HT1080 (cell line): ENCODE measurements at places on chromosomes 3 and 15. TPM values are rescaled to one million over a fixed set of nuclear protein-coding genes. Genes with fewer than 3 reads are reported as not detected.

DNA sequence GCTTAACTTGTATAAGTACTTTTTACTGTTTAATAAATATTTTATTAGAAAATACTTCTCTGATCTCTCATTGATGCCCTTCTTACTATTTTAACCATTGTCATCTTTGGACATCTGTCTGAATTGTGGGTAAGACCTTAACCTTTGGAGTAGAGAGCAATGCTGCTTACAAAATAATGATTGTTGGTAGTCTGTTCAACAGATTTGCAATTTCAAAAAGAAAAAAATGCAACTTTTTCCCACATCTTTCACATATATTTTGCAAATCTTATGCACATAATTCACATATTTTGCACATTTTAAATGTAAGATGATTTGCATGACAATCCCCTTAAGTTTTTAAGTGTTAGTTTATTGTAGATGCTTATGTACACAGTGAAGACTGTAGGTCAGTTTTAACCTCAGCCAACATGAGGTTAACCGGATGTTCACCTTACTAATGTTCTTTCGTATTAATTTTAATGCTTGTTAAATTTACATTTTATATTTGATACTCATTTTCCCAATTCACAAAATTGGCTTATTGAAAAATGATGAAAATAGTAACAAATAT is 16.7 kb downstream of the C3orf38 start:
- DNase-seq = no peak

DNA sequence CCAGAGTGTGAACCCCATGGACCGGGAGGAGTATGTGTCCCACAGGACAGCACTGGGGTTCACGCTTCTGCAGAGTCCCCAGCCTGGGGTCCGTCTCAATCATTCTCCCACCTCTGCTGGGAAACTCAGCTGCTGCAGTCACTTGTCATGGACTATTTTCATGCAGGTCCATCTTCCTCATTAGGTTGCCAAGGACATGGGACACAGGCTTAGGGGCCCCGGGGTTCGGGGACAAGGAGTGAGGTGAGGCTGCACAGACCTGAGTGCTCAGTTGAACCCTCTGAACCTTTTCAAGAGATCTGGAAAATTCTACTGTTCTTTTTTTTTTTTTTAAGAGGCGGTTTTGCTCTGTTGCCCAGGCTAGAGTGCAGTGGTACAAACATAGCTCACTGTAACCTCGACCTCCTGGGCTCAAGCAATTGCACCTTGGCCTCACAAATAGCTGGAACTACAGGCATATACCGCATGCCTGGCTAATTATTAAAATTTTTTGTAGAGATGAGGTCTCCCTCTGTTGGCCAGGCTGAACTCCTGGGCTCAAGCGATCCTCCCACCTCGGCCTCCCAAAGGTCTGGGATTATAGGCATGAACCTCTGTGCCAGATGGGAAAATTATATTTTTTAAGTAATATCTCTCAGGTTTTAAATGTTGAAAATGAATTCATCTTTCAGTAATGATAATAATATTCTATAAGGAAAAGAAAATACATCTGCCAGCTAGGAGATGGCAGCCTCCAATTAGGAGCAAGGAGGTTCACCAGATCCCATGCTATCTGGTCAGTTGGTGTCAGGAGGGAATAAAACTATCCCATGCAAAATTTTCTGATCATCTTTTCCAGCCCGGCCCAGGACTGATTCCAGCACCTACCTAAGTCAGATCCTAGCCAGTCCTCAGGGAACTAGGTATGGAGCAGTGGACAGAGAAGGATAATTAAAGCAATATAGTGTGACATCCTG is 45.2 kb downstream of the RPN1 start:
- no peak for DNase-seq

DNA sequence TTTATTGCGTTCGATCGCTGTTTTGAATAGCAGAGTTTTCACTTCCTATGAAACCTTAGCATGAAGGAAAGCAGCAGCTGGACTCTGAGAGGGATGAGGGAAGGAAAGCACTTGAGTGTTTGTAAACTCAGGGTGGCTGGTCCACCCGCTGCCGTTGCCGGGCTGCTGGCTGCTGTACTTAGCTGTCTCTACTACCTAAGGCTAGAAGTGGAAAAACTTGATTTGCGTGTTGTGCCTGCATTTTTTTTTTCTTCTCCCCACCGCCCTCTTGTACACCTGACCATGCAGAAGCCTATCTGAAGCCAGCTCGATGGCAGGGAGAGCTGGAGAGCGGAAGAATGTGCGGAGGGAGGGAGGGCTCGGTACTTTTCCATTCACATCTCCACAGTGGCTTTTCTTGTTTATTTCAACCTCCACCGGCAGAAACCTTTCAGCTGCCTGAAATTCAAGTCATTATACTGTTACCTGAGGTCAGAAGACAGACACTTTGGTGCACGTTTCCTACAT is 4.8 kb upstream of the BCL6 start:
- no peak for DNase-seq

- no peak for DNase-seq
Observed at GRCh38 chr3:196323016-196323415, 5.0 kb upstream of the DYNLT2B start.

DNA sequence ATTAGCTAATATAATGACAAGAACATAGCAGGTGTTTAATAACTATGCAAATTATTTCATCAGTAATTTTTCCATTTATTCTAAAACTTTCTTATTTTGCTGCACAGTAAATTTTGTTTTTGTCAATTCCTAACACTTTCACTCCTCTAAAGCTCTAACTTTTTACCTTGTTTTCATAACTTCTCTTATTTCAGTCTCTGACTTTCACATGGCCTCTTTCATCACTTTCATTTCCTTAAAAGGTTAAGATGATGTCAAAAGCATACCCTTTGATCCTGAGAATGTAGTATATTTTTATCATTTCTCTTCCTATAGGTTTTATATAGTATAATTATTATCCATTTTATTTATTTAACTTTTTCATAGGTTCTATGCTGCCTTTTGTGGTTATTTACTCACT is 1325.8 kb upstream of the ALCAM start:
- no peak for DNase-seq

DNA sequence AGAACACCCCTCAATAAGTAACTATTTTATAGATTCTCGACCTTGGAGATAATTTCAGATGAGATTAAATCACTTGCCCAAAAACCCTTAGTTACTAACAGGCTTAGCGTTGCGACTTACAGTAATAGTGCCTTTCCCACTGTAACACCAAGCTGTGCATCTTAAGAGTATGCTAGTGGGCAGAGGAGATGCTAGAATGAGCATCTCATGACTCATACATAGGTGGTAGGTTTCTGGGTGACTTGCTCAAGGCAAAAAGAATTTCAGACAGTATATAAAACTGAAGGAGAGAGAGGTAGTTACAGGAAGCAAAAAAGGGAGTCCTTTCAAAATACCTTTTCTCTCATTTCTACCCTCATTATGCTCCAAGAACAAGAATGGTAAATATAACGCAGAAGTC is 3.9 kb downstream of the KATNBL1 start:
- DNase-seq = peak; percentile 32

GRCh38 chr15:74523982-74524381 is 17.0 kb upstream of the ARID3B start:
- peak; percentile 47 for DNase-seq

GRCh38 chr15:85710340-85710842 is 84.3 kb downstream of the KLHL25 start:
- no peak for DNase-seq

DNA sequence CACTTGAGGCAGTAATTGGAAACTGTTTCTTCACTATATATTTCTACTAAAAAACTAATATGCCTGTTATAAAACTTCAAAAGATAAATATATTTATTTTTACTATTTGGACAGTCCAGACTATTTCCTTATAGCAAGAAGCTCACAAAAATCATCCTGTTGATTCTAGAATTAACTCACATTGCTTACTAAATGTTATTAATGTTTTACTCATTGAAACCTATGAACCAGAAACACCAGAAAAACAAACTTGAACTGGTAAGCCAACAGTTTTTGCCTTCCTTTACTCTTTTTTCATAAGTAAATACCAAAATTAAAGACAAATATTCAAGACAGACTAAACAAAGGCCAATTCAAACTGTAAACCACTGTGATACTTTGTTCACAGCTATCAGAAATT is 26.4 kb downstream of the TOMM70 start:
- no peak for DNase-seq

GRCh38 chr15:87680208-87680607 is 576.3 kb downstream of the NTRK3 start:
- DNase-seq = no peak

- no peak for DNase-seq
Observed at GRCh38 chr3:41768363-41768762, 193.5 kb downstream of the ULK4 start.

DNA sequence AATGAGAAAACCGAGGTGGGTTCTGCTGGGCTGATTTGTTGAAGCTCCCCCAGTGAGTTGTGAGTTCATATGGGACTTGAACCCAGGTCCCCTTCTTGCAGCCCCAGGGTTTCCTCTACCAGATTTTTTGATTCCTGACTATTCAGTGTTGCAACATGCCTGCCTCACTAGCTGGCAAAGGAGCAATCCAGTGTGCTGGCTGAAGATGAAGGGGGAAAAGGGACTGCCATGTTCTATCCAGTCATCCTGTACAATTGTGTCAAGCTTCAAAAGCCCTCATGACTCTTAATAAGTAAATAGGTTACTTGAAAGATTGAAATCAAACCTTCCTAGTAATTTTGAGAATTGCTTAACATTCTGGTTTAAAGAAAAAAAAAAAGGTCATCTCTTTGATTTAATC is 211.5 kb upstream of the TP63 start:
- no peak for DNase-seq

DNA sequence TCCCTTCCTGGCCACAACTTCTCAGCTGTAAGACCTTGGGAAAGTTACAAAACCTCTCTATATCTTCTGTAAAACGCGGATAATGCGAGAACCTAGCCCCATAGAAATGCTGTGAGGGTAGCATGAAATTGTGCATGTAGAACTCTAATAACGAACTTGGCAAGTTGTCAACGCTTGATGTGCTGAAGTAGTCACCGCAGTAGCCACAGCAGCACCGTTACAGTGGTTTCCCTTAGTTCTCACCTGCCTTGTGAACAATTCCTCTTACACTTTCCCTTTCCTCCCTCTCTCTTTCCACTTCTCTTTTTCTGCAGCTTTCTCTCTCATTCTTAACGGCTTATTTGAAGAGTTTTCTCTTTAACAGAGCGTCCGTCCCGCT is 447 bp upstream of the SHQ1 start:
- no peak for DNase-seq

DNA sequence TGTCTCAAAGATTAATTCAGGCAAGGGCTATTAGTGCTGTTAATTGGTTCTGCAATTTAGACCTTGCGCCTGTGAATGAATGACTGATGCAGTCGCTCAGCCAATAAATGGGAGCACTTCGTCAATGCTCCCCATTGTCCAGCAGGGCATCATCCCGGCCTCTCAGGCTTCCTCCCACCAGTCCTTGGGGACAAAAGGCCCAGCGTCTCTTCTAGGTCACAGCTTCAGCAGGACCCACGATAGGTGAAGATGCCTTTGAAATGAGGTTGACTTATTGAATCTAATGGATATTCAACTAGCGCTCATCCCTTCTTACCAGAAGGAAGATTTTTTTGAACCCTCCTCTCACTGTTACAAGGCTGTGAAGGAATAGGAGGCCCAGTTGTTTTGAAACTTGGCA is 47.7 kb upstream of the CLDN18 start:
- no peak for DNase-seq

DNA sequence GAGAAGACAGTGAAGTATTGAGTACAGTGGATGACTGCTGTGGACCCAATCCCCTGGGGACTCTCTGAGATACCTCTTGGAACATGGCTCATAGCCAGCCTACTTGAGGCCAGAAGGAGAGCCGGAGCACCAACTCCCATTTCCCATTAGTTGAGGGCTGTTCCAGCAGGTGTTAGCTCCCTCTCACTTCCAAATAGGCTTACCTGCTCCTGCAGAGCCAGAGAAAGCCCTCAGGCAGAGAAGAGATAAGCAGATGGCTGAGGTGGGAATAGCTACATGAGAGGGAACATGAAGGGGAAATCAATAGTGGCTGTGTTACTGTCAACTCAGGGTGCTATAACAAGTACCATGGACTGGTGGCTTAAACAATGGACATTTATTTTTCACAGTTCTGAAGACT is 4.6 kb upstream of the CCK start:
- no peak for DNase-seq

GRCh38 chr15:23877502-23878412 is 190.7 kb upstream of the NDN start:
- peak; percentile 38 for DNase-seq

GRCh38 chr3:156332304-156332703 is 211.9 kb downstream of the KCNAB1 start:
- DNase-seq = no peak

DNA sequence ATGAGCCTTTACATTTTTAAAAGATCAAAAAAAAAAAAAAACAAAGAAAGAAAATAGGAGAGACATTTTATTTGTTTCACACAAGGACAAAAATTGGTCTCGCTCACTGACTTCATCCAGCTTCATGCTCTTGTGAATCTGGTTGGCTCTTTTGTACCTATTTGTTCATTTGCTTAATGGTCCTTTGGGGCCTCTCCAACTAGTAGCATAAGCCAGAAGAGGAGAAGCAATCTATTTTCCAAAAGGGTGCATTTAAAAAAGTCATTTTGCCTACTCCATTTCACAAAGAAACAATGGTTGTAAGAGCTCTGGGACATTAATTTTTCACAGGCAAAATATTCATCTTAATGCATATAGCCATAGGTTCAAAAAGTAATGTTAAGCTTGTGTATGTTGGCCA is 168.3 kb upstream of the ADAMTS9 start:
- DNase-seq = no peak

DNA sequence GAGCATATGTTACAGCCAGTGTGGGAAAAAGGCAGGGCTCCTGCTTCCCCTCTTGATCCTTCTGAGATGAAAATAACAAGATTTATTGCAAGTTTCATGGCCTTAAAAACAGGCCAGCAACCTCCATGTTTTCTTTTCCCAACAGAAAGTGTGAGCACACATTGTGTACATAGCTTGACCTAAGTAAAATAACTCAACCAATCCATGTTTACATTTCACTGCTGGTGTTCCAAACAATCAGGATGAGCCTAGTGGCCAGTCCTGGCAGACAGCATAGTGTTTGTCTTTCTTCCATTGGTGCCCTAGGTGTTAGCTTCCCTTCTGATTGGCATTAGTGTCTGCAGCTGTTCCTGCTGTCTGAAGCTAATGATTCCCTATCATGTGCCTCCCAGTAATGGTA is 847.7 kb downstream of the EPHA3 start:
- DNase-seq = no peak

- no peak for DNase-seq
Observed at GRCh38 chr15:27681038-27681437, 418.1 kb downstream of the OCA2 start.

The GNAT1 gene
- total RNA-seq = not detected in 2 replicates

The TMEM266 gene
- total RNA-seq = 0.08 and 0.17 TPM in 2 replicates

The BTBD1 gene
- total RNA-seq = 95.0 and 108 TPM in 2 replicates

The CLK3 gene
- total RNA-seq = 84.0 and 110 TPM in 2 replicates

The LIPH gene
- 0.13 and 0.63 TPM in 2 replicates for total RNA-seq

The SKOR1 gene
- total RNA-seq = not detected in 2 replicates

The SATB1 gene
- total RNA-seq = 11.4 and 19.5 TPM in 2 replicates
